ENCODE measurements at places on chromosomes 7 and 10. TPM values are rescaled to one million over a fixed set of nuclear protein-coding genes. Genes with fewer than 3 reads are reported as not detected.

The CDK5 gene
- 5.7 TPM for total RNA-seq

The TRIM50 gene
- total RNA-seq, result 0.71 TPM

The SVOPL gene
- not detected for total RNA-seq

The GRID1 gene
- total RNA-seq, result 15.4 TPM

The SLC12A9 gene
- total RNA-seq, result 28.7 TPM

The TMEM270 gene
- not detected for total RNA-seq

The PHYHIPL gene
- 0.40 TPM for total RNA-seq

DNA sequence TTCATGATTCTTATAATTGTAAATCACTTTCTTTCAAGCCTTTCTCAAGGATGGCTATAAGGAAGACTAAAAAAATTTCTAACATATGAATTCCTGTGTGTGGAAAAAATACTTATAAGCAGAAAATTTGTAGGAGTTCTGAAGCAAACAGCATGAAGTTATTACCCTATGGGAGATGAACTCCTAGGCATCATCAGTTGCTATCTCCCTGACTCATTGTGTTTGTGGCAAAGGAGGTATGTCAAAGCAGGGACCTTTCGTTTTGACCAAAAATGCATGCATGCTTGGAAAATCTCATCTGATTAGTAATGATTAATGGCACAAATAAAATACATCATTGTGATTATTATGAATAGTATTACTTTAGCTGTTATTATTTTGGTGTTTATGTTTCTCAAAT is 59.4 kb downstream of the CALCR start:
- no peak for DNase-seq

GRCh38 chr10:97321804-97322190 is 2.7 kb downstream of the FRAT1 start:
- DNase-seq, result no peak

- DNase-seq, result no peak
These were observed 335.8 kb upstream of the KAT6B start for GRCh38 chr10:74490551-74490950.

- no peak for DNase-seq
These were observed 49.5 kb upstream of the FAM180A start for GRCh38 chr7:135798095-135798494.

GRCh38 chr7:33185786-33186185 is 56.4 kb downstream of the BBS9 start:
- no peak for DNase-seq

DNA sequence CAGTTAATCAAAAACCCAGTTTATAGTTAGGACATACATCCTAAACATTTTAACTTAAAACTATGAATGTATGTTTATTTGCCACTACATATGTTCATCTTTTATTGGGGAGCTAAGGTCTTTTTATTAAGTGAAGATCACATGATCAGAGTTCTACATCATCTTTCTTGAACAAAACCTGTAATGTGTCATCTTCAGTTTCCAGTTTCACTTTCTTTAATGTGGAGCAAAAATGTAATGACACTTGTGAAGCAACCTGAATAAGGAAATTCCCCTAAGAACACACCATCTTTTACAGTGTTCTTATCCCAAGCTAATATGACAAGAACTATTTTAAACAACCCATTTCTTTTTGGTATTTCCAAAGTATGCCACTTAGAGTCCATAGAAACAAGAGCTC is 166.7 kb upstream of the BET1 start:
- DNase-seq, result no peak

DNA sequence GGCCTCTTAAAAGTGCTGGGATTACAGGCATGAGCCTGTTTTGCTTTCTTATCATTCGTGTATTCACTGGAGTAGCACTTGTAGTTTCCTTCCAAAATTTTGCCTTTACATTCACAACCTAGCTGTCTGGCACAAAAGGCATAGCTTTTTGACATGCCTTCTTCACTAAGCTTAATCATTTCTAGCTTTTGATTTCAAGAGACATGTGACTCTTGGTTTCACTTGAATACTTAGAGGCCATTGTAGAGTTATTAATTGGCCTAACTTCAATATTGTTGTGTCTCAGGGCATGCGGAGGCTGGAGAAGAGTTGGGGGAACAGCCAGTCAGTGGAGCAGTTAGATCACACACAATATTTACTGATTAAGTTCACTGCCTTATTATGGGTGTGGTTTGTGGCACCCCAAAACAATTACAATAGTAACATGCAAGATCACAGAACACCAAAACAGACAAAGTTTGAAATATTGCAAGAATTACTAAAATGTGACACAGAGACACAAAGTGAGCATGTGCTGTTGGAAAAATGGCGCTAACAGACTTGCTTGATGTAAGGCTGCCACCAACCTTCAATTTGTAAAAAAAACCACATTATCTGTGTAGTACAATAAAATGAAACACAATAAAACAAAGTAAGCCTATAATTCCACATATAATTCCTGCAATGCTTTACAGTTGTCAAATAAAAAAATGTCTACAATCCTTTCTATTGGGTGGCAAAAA is 43.1 kb downstream of the BRAF start:
- no peak for DNase-seq

- no peak for DNase-seq
These were observed 12.6 kb downstream of the CASP7 start for GRCh38 chr10:113692271-113692670.

GRCh38 chr10:80471001-80471400 is 16.9 kb downstream of the TSPAN14 start:
- peak; percentile 30 for DNase-seq

DNA sequence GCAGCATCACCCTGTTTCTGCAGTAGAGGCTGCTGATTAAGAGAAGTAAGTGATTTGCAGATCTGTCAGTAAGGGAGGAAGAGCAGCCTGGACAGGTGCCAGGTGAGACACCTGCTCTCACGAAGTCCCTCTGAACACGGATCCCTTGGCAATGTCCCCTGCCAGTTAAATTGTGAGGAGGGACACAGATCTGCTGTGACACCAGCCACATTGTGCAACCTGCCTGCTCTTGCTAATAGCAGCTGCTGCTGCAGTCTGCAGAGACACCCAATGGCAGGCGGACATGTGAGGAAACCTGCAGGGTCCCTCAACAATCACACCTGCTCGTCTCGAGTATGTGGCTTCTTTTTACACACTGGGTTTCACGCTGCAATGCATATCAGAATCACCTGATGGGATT is 31.9 kb downstream of the ANXA11 start:
- no peak for DNase-seq

- no peak for DNase-seq
These were observed 84.1 kb downstream of the THSD7A start for GRCh38 chr7:11747715-11748485.

DNA sequence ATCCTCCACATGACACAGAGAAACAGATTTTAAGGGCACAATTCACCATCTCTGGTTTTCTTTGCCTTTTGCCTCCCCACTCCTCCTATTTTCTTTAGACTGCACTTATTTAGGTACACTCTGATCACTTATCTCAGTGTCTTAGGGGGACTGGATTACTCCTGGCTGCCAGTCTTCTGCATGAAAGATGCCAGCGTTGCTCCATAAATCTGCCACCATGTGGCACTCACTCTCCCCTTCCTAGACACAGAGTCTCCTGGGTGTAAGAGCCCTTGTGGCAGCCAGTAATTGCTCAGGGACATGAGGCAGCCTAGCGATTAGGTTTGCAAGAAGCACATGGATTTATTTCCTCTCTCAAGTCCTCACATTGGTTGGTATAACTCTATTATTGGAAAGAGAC is 34.5 kb upstream of the RBM20 start:
- DNase-seq, result no peak

DNA sequence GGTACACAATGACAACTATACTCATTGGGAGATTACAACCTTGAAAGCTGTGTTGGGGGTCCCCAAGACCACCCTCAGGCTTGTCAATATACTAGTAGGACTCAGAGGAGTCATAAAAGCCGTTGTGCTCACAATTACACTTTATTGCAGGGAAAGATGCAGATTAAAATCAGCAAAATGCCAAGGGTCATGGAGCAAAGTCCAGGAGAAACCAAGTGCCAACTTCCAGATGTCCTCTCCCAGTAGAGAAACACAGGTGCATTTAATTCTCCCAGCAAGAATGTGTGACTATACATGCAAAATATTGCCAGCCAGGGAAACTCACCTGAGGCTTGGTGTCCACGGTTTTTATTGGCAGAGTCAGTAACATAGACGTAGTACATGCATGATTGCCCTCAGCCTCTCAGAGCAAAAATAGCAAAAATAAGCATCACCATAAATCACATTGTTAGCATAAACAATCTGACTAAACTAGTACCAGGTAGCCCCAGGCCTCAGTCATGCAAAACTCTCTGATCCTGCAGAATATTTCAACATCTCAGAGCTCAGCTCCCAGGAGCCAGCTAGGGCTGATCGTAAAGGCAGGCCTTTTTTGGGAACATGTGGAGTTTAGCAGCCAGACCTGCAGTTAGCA is 50.7 kb downstream of the VIM start:
- no peak for DNase-seq

DNA sequence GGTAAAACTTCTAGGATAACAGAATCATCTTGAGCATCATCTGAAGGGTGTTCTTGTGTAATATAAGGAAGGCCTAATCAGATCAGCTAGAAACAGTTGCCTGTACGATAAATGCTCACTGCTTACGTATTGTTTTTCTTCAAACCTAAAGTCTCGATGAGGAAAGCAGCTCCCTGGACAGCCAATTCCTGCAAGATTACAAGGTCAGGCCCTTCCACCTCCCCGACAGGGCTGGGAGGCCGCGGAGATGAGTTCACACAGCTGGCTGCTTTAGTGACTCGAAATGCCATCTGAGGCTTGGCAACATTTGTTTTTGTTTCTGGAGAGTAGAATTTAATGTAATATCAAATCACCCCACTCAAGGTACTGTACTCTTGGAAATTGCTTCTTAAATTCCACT is 95.1 kb upstream of the PFKP start:
- no peak for DNase-seq

- DNase-seq, result peak; percentile 73
These were observed 325.8 kb upstream of the ZMIZ1 start for GRCh38 chr10:78742730-78743615.

GRCh38 chr7:130926001-130926691 is 192.1 kb upstream of the KLF14 start:
- DNase-seq, result no peak

DNA sequence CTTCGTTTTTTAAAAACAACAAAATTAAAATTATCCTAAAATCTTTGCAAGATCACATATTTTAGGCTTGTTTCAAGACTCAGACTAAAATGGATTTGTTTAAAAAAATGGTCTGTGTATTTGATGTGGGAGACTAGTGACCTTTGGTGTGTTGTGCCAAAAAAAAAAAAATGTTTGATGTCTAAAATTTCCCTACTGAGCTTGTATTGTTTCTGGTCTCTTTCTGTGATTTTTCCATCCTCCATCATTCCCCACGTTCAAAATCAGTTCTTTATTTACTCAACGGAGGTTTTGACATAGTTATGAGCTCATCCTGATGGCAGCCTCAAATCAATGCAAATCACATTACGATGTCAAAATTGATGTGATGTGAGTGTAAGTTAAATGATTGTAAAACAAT is 326.2 kb downstream of the RNLS start:
- DNase-seq, result no peak

DNA sequence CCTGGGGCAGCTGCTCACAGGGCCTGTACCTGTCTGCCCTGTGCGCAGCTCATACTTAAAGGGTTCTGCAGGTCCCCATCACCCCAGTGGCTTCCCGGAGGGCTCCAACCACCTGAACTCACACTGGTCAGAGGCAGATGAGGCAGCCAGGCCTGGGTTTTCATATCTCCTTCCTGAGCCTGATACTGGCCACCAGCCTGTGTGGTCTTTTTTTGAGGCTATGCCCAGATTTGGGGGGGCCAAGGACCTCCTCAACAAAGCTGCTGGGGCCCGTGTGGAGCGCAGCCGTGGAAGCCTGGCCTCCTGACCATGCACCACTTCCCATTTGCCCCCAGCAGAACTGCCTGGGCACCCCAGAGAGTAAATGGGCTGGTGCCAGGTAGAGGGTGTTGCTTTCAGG is 25.7 kb downstream of the PNLIPRP2 start:
- DNase-seq, result no peak
